ENCODE measurements at places on chromosomes 16 and 17.

- DNase-seq: no peak
Measured at GRCh38 chr16:85524365-85524629, 88.8 kb upstream of the GSE1 start.

- no peak for DNase-seq
Measured at GRCh38 chr17:66634193-66634592, 200.7 kb upstream of the CACNG5 start.

- no peak for DNase-seq
Measured at GRCh38 chr16:20004931-20005330, 68.8 kb downstream of the GPR139 start.

- no peak for DNase-seq
Measured at GRCh38 chr16:81524382-81524781, 79.8 kb downstream of the CMIP start.

DNA sequence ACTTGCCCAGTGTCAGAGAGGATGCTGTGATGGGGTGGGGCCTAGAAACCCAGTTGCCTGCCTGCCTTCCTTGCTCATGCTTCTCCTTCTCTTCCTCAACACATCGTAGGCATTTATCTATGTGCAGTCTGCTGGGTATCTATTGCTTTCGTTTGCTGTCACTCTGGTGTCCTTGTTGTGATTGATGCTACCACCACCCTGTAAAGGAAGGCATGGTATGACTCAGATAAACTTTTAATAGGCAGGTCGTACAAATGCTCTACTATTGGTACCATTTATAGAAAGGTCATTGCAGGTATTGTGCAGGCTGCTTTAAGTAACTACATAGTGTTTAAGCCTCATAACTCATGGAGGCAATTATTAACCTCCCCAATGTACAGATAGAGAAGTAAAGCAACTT, 368.9 kb downstream of the UTP18 start:
- DNase-seq: no peak

DNA sequence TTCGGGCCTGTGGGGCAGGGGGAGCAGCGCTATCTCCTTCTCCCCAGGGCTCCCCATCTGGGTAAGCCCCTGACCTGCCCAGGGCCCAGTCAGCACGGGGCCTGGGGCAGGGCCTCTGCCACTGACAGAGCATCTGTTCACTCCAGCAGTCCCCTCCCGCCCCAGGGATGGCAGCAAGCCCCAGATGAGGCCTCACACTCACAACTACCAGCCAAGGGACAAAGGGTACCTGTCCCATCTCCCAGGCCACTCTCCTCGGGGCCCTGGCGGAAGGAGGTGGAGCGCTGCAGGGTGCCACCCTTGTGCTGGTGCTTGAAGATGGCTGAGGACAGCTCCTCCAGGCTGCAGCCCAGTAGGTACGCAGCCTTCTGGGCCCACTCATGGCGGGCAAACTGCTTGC, 64.8 kb downstream of the MYO18A start:
- DNase-seq: no peak

- DNase-seq: no peak
Measured at GRCh38 chr17:34140006-34140405, 115.1 kb upstream of the CCL2 start.

- no peak for DNase-seq
Measured at GRCh38 chr17:13395862-13396261, 205.9 kb downstream of the HS3ST3A1 start.

DNA sequence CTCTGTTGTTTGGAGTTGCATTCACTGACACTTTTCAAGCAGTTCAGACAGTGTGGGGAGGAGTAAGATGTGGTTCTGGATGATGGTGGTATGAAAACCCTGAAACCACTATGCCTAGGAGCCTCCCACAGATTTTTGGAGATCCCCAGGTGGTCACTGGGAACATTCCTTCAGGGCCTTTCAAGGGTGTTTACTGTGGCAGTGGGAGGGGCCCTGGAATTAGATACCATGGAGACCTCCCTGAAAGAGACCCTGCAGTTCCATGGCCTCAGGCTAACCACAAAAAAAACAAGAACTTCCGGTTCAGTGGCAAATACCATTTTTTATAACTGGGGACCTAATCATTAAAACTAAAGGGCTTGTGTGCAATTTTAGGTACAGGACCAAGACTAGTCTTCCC, 79.9 kb downstream of the TMEM100 start:
- DNase-seq: no peak
